ENCODE measurements at places on chromosomes 2 and 18. TPM values are rescaled to one million over a fixed set of nuclear protein-coding genes. Genes with fewer than 3 reads are reported as not detected.

- no peaks in the 10 kb centered on the region for H3K27me3 ChIP-seq
- H3K36me3 ChIP-seq = no peaks in the 10 kb centered on the region
- H3K4me1 ChIP-seq = no peaks in the 10 kb centered on the region
- H3K27ac ChIP-seq = no peak overlapping the region
- no peak for DNase-seq
Observed at GRCh38 chr18:2916184-2916583, 69.4 kb downstream of the EMILIN2 start.

DNA sequence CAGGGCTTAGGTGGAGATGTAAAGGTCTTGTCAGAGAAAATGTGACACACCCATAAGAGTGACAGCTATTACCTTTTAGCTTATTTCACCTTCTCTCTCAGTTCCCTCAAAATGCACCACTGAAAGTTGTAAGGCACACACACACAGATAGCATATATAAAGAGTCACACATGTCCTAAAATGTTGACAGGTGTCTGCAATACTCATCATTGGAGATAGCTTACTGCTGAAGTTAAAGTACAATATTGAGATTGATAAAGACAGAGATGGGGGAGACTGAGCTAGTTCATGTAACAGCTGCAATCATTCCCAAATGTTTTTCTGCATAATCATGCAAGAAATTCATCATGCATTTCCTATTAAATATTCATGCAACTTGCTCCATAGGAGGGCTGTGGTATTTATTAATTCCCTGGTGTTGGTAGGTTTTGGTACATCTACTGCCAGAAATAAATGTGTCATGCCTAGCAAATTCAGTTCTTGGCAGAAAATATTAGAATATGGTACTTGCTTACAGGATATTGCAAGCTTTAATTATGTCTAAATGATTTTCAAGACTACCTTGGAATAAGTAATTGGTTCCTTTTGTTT is 118.8 kb upstream of the RBMS1 start:
- H3K4me3 ChIP-seq = no peak overlapping the region
- no peak overlapping the region for H3K27ac ChIP-seq
- no peaks in the 10 kb centered on the region for H3K27me3 ChIP-seq
- H3K4me1 ChIP-seq = no peaks in the 10 kb centered on the region

GRCh38 chr2:8346706-8347430 is 335.0 kb upstream of the ID2 start:
- no peak for DNase-seq
- no peaks in the 10 kb centered on the region for H3K36me3 ChIP-seq
- H3K4me3 ChIP-seq = no peak overlapping the region

DNA sequence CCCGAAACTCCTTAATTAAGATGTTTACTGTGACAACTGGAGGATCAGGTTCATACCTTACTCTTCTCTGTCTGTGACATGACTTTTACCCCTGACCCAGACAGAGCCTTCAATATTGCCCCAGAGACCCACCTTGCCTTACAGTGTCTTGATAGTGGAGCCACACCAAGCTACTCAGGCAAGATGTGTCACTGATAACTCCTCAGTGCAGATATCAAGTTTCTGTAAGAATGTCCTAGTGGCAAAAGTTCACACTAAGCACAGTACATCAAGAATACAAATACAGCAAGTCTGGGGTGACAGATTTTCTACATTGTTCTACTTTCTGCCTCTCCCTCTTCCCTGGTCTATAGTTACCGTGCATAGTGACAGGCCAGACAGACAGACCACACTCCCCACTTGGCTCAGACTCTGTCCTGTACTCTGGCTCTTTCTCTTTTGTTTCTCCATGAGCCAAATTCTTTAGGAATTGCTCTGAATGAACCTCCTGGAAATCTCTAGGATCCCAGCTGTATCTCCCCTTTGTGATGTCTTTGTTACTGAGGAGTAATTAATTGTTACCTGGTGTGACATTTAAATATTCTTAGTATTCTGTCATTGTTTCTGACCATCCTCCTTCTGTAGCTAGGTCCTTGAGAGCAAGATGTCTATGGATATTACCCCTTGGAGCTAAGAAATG is 24.1 kb upstream of the APOB start:
- H3K36me3 ChIP-seq = no peaks in the 10 kb centered on the region
- no peaks in the 10 kb centered on the region for H3K4me1 ChIP-seq
- no peak for DNase-seq
- H3K27ac ChIP-seq = no peak overlapping the region
- no peaks in the 10 kb centered on the region for H3K27me3 ChIP-seq
- no peak overlapping the region for H3K4me3 ChIP-seq

DNA sequence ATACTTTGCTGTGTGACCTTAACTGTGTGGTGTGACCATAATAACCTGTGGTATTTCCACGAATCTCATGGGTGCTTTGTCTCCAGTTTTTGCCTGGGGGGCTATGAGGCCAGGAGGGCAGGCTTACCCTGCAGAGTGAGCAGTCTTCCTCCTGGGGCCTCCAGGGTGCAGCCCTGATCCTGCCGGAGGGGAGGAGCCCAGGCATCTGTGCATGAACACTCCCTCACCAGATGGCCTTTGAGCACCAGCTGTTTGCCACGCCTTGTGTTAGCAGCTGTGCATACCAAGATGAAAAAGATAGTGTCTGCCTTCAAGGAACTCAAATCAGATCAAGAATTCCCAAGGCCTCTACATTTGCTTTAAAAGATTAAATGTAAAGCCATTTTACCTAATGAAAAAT is 75.0 kb upstream of the RBM44 start:
- H3K27ac ChIP-seq = no peak overlapping the region
- peaks cover 39% of the 10 kb centered on the region for H3K36me3 ChIP-seq
- no peak for DNase-seq
- no peak overlapping the region for H3K4me3 ChIP-seq
- H3K27me3 ChIP-seq = no peaks in the 10 kb centered on the region

- H3K27ac ChIP-seq = no peak overlapping the region
- no peak overlapping the region for H3K4me3 ChIP-seq
- H3K4me1 ChIP-seq = peaks cover 13% of the 10 kb centered on the region
- DNase-seq = no peak
Observed at GRCh38 chr18:39602131-39602530, 2036.5 kb upstream of the CELF4 start.

DNA sequence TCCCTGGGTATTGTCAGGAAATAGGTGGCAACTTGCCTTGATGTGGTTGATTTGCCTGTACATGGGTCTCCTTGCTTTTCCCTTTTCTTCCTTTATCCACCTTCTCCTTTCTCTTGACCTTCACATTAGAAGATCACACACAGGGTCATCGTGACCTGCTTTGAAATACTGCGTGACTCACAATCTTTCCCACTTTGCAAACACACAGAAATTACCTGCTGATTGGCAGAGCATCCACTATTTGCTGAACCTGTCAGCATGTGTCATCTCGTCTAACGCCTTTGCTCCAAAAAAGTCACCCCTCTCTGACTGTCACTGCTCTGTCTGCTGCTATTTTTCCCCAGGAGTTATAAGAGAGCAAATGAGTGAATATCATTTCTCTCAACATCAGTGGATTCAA is 60.8 kb downstream of the MYO3B start:
- no peak for DNase-seq
- no peaks in the 10 kb centered on the region for H3K27me3 ChIP-seq
- H3K36me3 ChIP-seq = no peaks in the 10 kb centered on the region
- no peak overlapping the region for H3K4me3 ChIP-seq
- H3K27ac ChIP-seq = no peak overlapping the region

GRCh38 chr2:31414601-31415241 is at the start of gene XDH:
Gene XDH (minus strand): TSS chr2:31414742. CDS start chr2:31414666, 76 bp downstream.
- DNase-seq = no peak
- H3K27me3 ChIP-seq = no peaks in the 10 kb centered on the region
- peak within 1 kb of the TSS; percentile 53 for H3K27ac ChIP-seq
- peaks cover 13% of the 10 kb centered on the region for H3K4me1 ChIP-seq

- peak overlapping the region; percentile 77 for H3K27ac ChIP-seq
- no peaks in the 10 kb centered on the region for H3K27me3 ChIP-seq
- H3K4me1 ChIP-seq = peaks cover 31% of the 10 kb centered on the region
- DNase-seq = no peak
- H3K4me3 ChIP-seq = peak overlapping the region; percentile 91
- no peaks in the 10 kb centered on the region for H3K36me3 ChIP-seq
Observed at GRCh38 chr2:127104881-127105655, 1.9 kb downstream of the BIN1 start.

DNA sequence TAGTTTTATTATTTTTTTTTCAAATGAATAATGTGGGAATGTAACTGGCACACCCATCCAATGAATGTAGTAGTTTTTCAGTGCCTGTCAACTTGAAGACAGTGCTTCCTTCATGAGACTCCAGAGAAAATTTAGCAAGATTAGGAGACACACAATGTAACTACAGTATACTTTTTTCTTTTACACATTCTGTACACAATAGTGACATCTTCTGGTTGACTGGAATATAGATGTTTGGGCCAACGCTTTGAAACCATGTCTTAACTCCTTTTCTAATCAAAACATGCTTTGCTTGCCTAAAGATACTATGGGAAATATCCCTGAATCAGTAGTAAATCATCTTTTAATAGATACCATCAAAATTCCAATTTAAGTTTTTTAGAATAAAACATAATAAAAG is 229.5 kb upstream of the ZC3H15 start:
- no peaks in the 10 kb centered on the region for H3K36me3 ChIP-seq
- DNase-seq = no peak
- no peak overlapping the region for H3K4me3 ChIP-seq
- no peak overlapping the region for H3K27ac ChIP-seq
- H3K4me1 ChIP-seq = no peaks in the 10 kb centered on the region

GRCh38 chr2:202628646-202629198 is 6.0 kb upstream of the FAM117B start:
- no peak overlapping the region for H3K4me3 ChIP-seq
- H3K4me1 ChIP-seq = no peaks in the 10 kb centered on the region
- H3K27me3 ChIP-seq = no peaks in the 10 kb centered on the region
- DNase-seq = no peak
- H3K36me3 ChIP-seq = no peaks in the 10 kb centered on the region

DNA sequence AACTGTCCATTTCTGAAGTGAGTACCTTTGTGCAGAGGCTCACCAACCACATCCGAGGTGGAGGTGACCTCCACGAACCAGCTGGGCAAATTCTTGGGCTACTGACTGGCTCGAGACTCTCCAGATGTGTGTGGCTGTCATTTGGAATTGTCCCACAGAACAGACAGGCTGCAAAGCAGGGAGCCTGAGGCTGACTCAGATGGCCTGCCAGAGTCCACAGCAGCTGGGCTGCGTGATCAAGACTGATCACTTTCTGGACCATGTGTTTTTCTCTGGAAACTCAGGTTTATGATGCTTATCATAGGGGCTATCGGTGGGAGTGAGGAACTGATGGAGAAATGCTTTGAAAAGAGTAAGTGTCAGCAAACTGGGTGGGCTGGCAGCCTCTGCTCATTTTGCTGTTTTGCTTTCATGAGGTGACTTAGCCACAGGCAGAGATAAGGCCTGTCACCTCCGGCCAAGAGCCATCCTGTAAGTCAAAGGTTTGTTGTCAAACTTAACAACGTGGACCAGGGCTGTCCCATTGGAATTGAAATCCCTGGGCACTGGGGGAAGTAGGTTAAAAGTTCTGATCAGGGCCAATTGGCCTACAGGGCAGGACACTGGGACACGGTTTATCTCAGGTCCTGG is 120.4 kb downstream of the LIPG start:
- H3K4me3 ChIP-seq = no peak overlapping the region
- no peak overlapping the region for H3K27ac ChIP-seq
- H3K4me1 ChIP-seq = no peaks in the 10 kb centered on the region
- H3K36me3 ChIP-seq = no peaks in the 10 kb centered on the region
- H3K27me3 ChIP-seq = no peaks in the 10 kb centered on the region

- no peaks in the 10 kb centered on the region for H3K36me3 ChIP-seq
- H3K27me3 ChIP-seq = peaks cover 22% of the 10 kb centered on the region
- no peak for DNase-seq
- H3K4me1 ChIP-seq = peaks cover 12% of the 10 kb centered on the region
- H3K4me3 ChIP-seq = peak overlapping the region; percentile 16
- H3K27ac ChIP-seq = no peak overlapping the region
Observed at GRCh38 chr18:79798999-79799370, 1.2 kb downstream of the KCNG2 start.

DNA sequence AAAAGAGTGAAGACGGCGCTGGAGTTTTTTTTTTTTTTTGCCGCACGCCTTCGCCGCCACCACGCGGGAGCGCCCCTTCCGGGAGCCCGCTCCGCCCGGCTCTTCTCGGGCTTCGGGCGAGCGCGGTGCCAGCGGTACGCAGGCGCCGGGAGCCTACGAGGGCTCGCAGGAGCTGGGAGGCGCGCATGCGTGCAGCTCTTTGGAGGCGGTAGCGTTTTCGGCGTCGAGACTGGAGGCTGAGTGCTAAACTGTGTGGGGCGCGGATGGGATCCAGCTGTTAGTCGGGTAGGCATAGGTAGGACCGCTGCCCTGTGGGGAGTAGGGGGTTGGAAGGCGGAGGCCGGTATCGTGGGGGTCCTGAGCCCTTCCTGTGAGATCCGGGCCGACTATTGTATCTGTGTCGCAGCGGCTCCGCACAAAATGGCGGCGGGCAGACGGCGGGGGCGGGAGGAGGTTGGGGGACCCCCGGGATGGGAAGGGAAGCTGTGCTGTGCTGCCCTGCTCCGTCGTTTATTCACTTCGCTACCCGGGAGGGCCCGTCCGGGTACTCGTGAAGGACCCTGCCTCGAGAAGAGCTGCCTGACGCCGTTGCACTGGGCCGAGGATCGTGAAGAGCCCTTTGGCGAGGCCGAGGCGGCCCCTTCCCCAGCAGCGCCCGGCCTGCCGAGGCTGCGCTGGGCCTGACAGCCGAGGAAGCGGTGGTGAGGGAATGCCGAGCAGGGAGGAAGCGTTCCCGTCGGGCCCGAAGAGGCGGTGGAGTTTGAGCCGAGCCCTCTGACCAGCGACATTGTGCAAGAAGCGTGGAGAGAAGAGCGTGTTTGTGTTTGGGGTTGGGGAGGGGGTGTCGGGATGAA is at the start of gene ZNF638:
TSS of gene ZNF638 (plus strand) at position 202 of the 854 bp plus-strand sequence. CDS start 17,173 bp downstream, outside the sequence.
- H3K27ac ChIP-seq = peak within 1 kb of the TSS; percentile 97
- peak within 1 kb of the TSS; percentile 90 for H3K4me3 ChIP-seq
- H3K36me3 ChIP-seq = no peaks in the 10 kb centered on the region

- H3K27ac ChIP-seq = peak overlapping the region; percentile 75
- H3K4me3 ChIP-seq = no peak overlapping the region
- peaks cover 64% of the 10 kb centered on the region for H3K4me1 ChIP-seq
- no peak for DNase-seq
Observed at GRCh38 chr2:207254591-207255464, 89.1 kb upstream of the KLF7 start.

DNA sequence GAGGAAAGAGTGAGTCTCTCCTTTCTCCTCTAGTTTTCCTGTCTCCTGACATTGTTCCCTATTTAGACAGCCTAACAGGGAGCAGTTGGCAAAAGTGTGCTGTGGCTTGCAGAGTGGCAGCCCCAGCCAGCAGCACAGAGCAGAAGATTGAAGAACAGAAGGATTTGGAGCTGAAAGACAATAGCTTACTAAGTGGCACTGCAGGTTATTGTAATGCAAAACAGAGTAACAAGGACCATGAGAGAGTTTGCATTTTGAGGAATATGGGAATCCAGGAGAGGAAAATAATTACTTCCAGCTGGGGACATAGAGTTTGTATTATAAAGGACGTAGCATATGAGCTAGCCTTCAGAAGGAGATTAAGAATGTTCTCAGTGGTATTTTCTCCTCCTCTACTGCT is 342.4 kb downstream of the AKAIN1 start:
- DNase-seq = no peak
- no peaks in the 10 kb centered on the region for H3K4me1 ChIP-seq
- no peaks in the 10 kb centered on the region for H3K36me3 ChIP-seq
- no peak overlapping the region for H3K4me3 ChIP-seq
- no peaks in the 10 kb centered on the region for H3K27me3 ChIP-seq

COLEC12 gene
- total RNA-seq = 1.4 TPM

PROKR1 gene
- total RNA-seq = not detected

CCDC121 gene
- 0.87 TPM for total RNA-seq

CRYGD gene
- total RNA-seq = not detected

SERPINB13 gene
- 175 TPM for total RNA-seq

NCKAP5 gene
- total RNA-seq = 4.5 TPM

LTBP1 gene
- total RNA-seq = 45.9 TPM

ACVR1 gene
- total RNA-seq = 8.5 TPM

SERPINB11 gene
- total RNA-seq = 13.9 TPM

SERPINB5 gene
- 363 TPM for total RNA-seq
